ENCODE measurements at places on chromosomes 3 and 15.

DNA sequence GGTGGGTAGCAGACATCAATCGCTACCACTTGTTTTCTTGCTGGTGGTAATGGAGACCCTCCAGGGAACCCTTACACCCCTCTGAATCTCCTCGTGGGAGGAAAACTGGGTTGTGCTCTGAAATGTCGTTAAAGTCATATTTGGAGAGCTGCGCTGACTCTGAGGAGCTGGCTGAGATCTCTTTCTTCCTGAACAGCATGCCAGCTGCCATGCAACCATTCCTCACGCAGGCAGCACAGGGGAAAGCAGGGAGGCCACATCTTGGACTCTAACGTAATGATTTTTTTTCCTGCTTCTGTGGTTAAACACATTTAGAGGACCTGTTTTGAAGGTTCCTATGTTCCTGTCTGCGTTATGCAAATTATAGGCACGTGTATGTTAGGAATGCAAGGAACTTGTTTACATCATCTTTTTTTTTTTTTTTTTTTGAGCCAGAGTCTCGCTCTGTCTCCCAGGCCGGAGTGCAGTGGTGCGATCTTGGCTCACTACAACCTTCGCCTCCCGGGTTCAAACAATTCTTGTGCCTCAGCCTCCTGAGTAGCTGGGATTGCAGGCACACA, 156.7 kb downstream of the TJP1 start:
- no peak for DNase-seq

DNA sequence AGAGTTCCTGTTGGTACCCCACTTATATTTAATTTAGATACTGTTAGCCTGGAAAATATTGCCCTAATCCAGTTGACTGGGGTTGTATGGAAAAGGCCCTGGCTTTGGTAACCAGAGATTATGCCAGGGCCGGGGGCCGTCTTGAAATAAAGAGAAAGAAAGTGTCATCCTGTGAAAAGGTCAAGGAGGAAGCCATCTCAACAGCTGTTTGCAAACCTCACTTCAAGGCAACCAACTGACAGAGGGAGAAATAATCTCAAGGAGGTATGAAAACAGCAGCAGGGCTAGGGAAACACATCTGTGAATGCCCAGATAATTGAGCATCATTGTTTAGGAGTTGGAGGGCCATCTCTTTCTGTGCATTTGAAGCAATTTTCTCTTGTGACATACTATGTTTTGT, 190.8 kb downstream of the SUCLG2 start:
- DNase-seq = no peak

- no peak for DNase-seq
These were observed 364.9 kb downstream of the AGBL1 start for GRCh38 chr15:86444527-86444926.

- no peak for DNase-seq
These were observed 108.2 kb downstream of the TP63 start for GRCh38 chr3:189739378-189739777.

- no peak for DNase-seq
These were observed 57.9 kb downstream of the APBA2 start for GRCh38 chr15:28943611-28944230.

Measured in AG08396 (cell line).